ENCODE measurements at places on chromosomes 2 and 18.
A peak's percentile ranks its signal among the peaks of the same experiment; 100 is the strongest.

GRCh38 chr2:183614799-183615435 is 490.7 kb downstream of the NUP35 start:
- DNase-seq, result no peak

DNA sequence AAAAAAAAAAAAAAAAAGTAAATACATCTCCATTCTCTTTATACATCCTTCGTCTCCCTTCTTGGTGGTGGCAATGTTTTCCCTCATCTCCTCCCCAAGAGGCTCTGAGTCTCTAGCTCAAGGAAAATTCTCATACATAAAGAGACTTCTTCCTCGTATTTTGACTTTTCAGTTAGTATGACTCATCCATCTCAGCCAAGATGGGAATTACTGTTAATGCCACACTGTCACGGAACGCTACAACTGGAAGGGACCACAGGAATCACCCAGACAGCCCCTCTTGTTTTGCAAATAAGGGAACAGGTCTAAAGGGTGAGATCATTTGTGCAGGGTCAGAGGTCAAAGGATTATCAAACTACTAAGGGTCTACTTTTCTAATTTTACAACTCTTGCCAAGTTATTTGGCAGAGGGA is 19.5 kb downstream of the NFE2L2 start:
- peak; percentile 72 for DNase-seq

- DNase-seq, result no peak
Measured at GRCh38 chr2:118638453-118638852, 209.0 kb downstream of the EN1 start.

DNA sequence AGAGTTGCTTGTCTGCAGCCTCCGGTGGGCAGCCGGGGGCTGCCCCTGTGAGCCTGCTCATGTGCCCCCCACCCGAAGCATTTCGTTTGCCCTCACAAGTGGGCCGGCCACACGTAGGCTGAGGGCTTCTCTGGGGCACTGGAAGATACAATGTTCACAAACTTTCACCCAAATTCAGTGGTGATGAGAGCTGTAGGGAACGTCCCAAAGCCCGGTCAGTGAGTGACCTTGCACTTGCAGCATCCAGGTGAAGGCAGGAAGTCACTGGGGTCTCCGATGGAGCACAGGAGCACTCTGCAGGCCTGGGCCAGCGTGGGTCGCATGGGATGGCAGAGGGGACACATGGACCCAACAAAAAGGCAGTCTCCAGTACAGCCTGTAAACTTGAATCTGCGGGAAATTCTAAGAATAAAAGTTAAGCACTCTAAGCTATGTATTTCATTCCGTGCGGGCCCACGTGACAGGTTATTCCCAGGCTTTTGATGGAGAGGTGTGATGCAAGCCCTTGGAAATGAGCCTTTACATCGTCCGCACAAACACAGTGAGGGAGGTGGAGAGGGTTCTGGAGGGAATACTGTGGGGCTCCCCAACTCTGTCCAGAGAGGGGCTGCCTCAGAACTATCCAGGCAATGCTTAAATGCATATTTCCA is 42.5 kb downstream of the CNGA3 start:
- no peak for DNase-seq

DNA sequence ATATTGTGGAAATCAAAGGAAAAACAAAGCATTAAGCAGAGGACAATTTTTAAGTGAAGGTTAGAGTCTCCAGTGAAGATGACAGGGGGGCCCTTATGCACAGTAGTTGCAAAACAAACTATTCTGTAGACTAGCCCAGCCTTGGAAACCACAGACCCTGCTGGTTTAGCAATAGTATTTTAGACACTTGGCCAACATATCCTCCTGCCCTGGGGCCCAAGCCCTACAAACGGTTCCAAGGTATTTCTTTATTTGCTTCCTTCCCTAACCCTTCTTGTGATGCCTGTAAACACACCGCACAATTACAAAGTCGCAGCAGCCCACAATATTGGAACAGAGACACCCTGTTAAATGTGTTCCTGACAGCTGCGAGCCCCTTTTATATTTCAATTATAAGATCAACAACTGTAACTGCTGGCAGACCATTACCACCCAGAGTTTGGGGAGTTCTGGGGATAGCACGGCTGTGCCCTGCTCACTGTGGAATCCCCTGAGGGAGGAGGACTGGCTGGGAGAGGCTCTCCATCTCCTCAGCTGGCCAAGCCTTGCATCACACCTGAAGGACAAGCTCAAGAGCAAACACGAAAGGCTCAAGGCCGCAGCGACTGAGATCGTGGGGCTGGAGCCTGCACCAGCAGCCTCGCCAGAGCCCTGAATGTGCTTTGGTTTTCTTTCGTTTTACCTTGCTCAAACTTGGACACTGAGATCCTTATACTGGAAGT is 282.2 kb upstream of the ATP5MC3 start:
- no peak for DNase-seq

DNA sequence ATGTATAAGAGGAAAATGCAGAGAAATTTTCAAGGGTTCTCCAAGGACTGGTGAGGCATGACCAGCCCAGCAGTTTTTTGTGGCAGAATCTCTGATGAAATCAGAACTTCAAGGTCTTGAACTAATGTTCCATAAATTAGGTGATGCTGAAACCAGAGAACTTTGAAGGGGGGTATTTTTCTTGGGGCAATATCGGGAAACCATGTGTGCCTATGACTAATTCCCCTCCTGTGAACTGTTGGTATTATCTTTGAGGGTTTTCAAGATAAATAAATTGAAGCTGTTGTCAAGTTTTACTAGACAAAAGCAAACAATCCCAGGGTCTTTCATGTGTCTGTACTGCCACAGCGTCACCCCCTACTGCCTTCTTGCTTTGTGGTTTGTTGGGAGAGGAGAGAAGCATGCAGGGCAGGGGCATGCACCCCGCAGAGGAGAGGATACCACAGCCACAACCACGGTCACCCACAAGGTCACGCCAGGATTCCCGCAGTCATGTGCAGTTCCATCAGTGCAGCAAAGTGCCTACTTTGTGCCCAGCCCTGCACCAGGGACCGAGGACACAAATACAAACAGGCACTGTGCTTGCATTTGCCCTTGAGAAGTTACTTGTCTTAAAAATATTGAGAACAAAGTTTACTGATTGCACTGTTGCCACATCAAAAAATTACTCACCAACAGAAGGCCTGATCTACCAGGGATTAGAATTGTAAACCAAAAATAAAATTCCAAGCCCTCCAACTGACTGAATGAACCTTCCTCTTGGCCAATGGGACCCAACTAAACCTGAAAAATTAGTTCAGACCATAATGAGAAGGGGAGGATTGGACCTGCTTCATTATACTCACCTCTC is 413.3 kb upstream of the TRIB2 start:
- DNase-seq, result peak; percentile 98

DNA sequence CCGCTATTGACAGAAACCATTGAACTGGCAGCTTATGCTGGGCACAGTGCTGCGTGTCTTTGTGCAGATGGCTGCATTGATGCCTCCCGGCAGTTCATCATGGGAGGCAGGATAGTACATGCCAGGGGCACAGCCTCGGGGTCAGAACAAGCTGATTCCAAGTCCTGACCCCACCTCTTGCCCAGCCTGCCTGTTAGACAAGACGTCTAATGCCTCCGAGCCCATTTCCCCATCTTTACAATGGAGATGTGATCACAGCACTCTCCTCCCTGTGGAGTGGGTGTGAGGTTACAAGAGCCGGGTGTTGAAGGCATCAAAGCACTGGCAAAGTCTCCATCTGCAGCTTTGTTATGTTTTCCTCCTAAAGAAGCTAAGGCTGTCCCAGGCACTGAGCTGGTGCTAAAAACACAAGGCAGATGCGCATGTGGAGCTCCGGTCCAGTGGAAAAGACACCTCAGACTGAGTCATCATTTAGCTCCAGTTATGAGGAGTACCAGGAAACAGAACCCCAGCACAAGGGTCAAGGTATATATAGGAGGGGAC is 125.7 kb upstream of the EPAS1 start:
- DNase-seq, result peak; percentile 93

GRCh38 chr18:11304928-11305327 is 155.6 kb upstream of the PIEZO2 start:
- DNase-seq, result no peak

DNA sequence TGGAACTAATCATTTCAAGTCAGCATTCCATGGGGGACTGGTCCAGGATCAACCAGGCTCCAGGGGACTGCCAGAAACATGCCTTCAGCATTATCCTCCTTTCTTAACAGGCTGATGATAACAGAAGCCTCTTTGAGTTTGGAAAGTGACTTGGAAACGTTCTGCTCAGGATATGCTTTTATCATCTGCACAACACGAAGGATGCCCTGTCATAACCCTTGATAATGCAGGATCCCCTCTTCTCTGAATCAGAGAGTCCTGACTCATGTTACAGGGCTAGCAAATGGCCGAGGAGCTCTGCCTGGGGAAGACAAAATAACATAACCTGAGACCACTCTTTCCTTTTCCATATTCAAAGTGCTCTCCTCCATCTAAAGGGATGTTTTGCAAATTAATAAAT is 6.7 kb downstream of the SCYGR3 start:
- peak; percentile 47 for DNase-seq

- no peak for DNase-seq
Measured at GRCh38 chr2:200128296-200128695, 172.9 kb downstream of the MAIP1 start.

DNA sequence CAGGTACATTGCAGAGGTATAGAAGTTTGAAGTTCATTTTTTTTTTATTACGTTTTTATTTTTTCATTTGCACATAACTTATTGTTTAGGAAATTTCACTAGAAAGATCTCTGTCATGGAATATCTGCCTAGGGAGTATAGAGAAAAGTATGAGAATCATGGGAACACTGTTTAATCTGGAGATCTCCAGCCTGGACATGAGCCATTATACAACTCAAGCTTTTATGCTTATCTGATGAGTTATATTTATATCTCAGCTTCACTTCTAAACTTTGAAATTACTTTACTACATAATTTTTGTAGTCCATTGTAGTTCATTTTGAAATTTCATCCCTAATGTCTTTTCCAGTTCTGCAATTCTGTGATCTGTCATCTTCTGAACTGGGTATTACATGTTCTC is 515.6 kb downstream of the ERBB4 start:
- DNase-seq, result no peak

GRCh38 chr18:697800-698199 is 14.6 kb downstream of the ENOSF1 start:
- no peak for DNase-seq

DNA sequence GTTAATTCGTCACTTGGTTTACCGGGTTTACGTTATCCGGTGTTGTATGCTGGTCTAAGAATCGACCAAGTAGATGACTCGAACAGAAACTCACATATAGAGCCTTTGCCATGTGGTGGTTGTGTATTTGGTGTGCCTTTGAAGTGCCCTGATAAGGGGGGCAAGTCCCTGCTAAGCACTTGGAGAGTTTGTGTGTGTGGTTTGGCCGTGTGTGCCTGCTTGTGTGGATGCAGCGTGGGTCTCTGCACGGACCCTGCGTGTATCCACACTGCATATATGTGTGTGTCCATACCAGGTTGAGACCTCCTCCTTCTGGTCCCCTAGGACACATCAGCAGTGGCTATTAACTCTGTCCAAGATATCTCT is 2.4 kb upstream of the CELF4 start:
- no peak for DNase-seq

GRCh38 chr18:6557770-6558248 is 143.1 kb upstream of the L3MBTL4 start:
- DNase-seq, result no peak

DNA sequence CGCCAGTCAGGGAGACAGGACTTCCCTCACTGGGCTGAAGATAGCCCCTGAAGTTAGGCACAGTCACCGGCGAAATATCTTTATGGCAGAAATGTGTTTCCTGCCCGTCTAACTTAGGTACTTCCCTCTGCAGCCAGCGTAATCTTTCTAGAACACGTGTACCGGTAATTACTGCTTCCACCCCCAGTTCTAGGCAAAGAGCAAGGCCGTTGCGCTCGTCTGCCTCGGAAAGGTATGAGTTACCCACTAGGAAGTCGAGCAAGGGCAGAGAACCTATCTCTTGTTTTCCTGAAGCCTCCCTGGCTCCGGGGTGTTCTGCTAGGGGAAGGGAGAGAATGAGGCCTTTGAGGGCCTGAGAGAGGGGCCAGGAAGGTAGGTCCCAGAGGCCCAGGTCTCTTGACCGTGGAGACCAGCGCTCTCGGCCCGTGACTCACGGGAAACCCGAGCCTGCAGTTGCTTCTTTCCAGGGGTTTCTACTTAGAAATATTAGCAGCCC is 70.0 kb downstream of the TWSG1 start:
- peak; percentile 51 for DNase-seq

Data from iris pigment epithelial cell (primary cell).